ENCODE measurements at places on chromosomes 6 and 20. TPM values are rescaled to one million over a fixed set of nuclear protein-coding genes. Genes with fewer than 3 reads are reported as not detected.

The SAPCD1 gene
- 4.4 TPM for total RNA-seq

The RAE1 gene
- total RNA-seq, result 74.3 TPM

DNA sequence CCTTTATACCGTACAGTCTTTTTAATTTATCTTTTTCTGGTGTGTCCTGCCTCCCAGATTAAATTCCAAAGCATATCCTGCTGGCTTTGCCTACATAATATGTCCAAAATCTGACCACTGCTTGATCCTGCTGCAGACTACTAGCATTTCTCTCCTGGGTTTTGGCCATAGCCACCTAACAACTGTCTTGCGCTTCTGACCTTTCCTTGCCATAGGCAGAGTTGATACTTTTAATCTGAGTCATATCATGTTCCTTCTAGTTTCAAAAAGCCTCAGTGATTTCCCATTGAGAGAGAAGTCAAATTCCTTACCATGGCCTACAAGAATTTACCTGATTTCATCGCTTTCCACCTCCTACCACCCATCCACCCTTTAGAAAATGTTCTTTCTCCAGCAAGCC is 104.8 kb downstream of the BCKDHB start:
- no peak for DNase-seq

The LHFPL5 gene
- 0.12 TPM for total RNA-seq

The PLAGL1 gene
- 22.1 TPM for total RNA-seq

The TREML1 gene
- not detected for total RNA-seq

GRCh38 chr20:51034988-51035656 is 12.2 kb upstream of the KCNG1 start:
- DNase-seq, result no peak

The SLC17A9 gene
- total RNA-seq, result 19.5 TPM

The SYNCRIP gene
- 95.1 TPM for total RNA-seq

The DDR1 gene
- 72.0 TPM for total RNA-seq

- no peak for DNase-seq
Measured at GRCh38 chr20:10837901-10838300, 164.1 kb upstream of the JAG1 start.

- no peak for DNase-seq
Measured at GRCh38 chr6:164928057-164928727, 381.2 kb downstream of the C6orf118 start.

The GABRR1 gene
- not detected for total RNA-seq

GRCh38 chr6:168370310-168370991 is 50.9 kb upstream of the DACT2 start:
- DNase-seq, result no peak

DNA sequence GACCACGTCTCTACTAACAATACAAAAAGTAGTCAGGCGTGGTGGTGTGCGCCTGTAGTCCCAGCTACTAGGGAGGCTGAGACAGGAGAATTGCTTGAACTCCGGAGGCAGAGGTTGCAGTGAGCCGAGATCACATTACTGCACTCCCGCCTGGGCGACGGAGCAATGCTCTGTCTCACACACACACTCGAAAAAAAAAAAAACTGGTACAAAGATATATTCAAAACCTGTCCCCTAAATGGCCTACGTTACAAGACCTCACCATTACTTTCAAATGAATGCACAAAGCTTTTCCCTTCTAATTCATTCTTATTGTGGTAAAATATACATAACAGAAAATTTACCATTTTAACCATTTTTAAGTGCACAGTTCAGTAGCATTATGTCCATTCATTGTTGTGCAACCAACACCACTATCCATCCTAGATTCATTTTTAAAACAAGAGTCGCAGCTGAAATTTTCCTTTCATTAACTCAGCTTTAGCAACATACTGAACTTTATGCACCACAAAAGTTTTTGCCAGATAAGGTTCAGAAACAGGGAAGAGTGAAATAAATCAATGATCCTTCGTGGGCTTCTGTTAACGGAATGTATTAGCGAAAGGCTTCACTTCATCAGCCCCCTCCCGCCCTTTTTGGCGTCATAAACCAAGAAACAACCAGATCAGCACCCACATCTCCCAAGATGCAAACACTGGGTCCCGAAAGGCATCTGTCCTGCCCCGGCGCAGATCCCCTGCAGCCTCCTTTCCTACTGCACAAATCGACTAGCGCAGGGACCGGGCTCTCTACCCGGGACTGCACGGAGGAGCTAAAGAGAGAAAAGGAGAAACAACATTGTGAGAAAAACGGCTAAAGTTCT is 825 bp upstream of the FAM135A start:
- no peak for DNase-seq

GRCh38 chr20:60365064-60365666 is 406.9 kb downstream of the CDH26 start:
- no peak for DNase-seq

- no peak for DNase-seq
Measured at GRCh38 chr6:21752054-21752811, 158.7 kb downstream of the SOX4 start.

GRCh38 chr6:129340983-129341382 is 369.0 kb downstream of the ARHGAP18 start:
- DNase-seq, result no peak

DNA sequence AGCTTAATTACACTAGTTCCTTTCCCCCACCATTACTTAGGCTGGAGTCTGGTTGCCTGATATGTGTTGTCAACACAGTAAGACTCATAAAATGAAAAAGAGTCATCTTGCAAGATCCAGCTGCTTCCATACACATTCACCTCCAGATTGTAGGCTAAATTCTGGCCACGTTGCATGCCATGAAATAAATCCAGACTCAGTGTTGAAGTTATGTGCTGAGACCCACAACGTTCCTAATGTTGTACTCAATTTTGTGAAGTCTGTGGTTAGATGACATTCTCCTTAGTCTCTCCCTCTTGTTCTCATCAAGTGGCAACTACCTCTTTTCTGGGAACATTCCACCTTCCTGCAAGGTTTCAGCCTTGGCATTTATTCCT is 212.3 kb downstream of the LMBRD1 start:
- no peak for DNase-seq

The ZSCAN23 gene
- total RNA-seq, result 0.87 TPM

DNA sequence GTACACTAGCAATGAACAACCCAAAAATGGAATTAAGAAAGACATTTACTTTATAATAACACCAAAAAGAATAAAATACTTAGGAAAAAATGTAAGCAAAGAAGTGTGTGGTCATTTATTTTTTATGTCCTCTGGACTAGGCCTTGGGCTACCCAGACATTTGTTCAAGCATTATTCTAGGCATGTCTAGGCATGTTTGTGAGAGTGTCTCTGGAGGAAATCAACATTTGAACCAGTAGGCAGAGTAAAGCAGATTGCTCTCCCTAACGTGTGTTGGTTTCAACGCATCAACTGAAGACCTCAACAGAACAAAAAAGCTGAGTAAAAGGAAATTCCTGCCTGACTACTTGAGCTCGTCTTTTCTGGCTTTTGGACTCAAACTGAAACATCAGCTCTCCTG is 84.5 kb downstream of the ANKEF1 start:
- DNase-seq, result no peak

DNA sequence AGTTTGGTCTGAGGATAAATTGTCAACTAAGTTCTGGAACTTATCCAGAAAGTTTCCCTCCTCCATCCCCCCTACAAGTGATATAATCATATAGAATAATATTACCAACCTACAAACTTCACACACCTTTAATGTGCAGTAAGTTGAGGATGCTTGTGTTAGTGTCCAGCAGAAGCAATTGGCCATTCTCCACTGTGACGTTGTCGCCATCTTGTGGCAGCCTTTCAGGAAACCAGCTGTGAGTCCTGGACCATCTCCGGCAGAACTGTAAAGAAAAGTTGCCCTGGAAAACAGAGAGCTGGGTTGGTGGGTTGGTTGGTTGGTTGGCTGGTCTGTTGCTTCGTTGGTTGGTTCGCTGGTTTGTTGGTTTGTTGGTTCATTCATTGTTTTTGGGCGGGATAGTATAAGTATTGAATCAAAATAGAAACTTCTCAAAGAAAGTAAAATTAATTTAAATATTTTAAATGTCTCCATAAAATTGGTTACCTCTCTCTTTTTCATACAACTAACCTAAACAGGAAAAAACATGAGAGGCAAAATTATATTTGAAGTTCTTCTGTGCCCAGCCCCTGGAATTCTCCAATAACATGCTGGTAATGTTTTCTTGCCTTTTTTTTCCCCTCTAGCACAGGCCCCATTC is 127.5 kb downstream of the PKHD1 start:
- no peak for DNase-seq

The ELOVL2 gene
- 1.3 TPM for total RNA-seq

- DNase-seq, result no peak
Measured at GRCh38 chr6:155444952-155445903, 10.4 kb downstream of the NOX3 start.

DNA sequence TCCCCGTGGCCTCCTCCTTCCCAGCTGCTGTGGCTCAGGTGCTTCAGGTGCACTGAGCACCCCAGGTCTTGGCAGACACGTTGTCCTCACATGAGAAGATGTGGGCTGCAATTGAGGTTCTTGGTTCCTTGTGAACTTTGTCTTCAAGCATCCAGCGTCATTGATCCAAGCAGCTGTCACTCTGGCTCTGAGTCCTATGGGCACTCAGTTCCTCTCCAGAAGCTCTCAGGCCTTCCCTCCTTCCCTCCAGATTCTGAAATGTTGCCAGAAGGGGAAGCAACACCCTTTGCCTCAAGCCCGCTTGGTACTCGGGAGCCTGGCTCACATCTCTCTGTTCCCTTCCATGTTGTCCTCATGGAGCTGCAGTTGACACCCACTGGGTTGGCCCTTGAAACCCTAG is 8.4 kb upstream of the MRGBP start:
- DNase-seq, result no peak

DNA sequence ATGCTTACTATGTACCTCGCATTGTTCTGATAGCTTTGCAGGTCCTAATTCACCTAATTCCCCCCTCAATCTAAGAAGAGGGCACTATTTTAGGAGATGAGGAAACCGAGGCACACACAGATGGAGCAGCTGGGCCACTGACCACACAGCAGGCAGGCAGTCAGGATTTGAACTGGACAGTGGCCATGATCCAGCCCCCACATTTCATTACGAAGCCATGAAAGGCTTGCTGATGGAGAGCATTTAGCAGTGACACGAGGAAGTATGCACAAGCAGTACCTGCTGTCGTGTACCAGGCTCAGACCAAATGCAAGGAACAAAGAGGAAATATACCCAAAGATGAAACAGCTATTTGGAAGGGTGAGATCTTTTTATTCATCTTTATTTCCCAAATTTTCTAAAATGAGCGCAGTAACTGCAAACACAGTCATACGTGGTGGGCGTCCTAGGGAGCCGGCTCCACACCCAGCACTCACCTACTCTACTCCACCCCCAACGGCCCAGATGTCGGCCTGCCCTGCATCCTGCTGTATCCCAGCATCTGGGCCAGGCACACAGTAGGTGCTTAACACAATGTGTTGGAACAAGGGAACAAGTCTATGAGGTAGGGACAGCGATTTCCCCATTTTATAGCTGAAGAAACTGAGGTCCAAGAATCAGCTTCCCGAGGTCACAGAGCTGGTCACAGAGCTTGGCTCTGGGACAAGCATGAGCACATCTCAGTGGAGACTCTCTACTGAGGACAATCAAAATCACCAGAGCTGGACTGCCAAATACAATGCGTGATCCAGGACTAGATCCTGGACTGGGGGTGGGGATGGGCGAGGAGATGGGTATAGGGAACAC is 15.0 kb downstream of the PREX1 start:
- DNase-seq, result no peak

- no peak for DNase-seq
Measured at GRCh38 chr20:47181056-47181862, 175.2 kb downstream of the ZMYND8 start.

The UBE2V1 gene
- 112 TPM for total RNA-seq

- DNase-seq, result no peak
Measured at GRCh38 chr6:136563386-136564152, 13.3 kb upstream of the MAP7 start.

GRCh38 chr6:147554281-147554680 is 45.8 kb downstream of the SAMD5 start:
- DNase-seq, result no peak

- DNase-seq, result no peak
Measured at GRCh38 chr20:48706710-48707365, 121.0 kb downstream of the PREX1 start.

- no peak for DNase-seq
Measured at GRCh38 chr20:35942243-35942642, 12.1 kb downstream of the SCAND1 start.

- no peak for DNase-seq
Measured at GRCh38 chr20:1891263-1892118, 3.7 kb upstream of the SIRPA start.

DNA sequence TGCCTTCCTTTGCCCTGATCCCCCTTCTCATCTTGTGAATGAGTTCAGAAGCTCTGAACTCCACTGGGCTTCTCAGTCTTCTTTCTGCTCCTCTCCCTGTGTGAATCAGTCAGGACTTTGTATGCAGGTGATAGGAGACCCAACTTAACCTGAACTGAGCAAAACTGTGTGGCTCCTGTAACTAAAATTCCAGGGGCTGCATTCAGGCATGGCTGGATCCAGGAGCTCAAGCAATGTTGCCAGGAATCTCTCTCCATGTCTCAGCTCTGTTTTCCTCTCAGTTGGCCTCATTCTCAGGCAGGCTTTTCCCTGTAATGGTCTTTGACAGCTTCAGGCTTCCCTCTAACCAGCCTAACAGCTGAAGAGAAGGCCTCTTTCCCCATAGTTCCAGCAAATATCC is 50.9 kb upstream of the ZNFX1 start:
- no peak for DNase-seq

The PREP gene
- 9.9 TPM for total RNA-seq

The HSPA1L gene
- 0.29 TPM for total RNA-seq

DNA sequence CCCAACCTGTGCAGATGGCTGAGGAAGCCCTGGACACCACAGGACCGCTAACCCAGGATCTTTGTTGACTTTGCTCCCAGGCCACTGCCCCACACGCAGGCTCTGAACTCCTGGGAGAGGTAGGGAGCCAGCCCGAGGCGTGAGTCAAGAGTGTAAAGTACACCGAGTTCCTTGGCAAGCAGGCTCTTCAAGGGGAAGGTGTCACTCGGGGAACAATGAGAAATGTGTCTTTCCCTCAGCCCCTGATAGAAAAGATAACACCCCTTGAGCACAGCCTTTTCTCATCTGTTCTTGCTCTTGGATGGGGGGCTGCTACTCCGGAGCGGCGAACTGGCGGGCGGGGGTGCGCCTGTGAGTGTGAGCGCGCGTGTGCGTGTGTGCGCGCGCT is 472 bp upstream of the EDN3 start:
- DNase-seq, result no peak

DNA sequence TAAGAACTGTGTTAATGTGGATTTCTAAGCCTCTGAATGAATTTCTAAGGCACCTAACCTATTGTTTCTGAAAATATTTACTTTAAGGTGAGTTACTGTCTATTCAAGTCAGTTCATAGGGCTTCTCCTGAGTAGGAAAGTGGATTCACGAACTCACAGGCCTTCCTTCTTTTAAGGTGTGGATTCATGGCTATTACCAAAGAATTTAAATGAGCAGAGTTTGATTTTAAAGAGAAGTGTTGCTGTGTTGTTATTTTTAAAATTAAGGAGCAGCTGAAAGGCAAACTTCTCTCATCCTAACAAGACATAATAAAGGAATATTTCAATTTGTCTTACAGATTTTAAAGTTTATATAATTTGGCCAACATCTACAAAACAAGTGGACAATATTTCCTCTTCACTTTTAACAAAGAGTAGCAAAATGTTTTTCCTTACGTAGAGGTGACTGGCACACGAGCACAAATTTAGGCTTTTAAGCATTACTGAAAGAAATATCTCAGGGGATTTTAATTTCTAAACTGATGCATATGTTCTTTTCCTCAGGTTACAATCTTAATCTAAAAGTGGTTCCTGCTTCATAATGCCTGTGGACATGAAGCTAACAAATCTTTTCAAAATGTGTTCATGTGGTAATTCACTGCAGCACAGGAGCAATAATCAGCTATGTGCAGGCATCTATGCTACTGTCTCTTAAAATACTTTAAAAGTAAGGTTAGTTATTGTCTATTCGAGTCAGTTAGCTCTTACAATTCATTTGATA is 602 bp upstream of the TSPYL4 start:
- DNase-seq, result no peak
